ENCODE measurements at places on chromosomes 4 and X.

GRCh38 chr4:21655031-21655430 is 293.5 kb downstream of the KCNIP4 start:
- no peak for DNase-seq

DNA sequence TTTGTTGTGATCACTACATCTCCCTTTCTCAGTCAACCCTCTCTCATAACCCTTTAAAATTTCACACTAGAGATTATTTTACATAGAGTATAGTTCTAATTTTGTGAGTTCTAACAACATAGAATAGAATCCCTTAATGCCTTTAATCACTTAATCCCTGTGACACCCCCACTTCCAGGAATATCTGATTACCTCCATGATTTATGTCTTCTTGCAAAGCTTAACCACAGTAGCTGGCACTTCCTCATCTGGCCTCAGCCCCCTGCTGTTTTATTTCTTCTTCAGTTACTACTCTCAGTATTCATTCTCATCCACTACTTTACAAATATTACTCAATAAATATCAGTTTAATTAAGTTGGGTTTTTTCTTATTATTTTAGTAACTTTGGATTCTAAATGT is 340.9 kb downstream of the CENPC start:
- DNase-seq: no peak

DNA sequence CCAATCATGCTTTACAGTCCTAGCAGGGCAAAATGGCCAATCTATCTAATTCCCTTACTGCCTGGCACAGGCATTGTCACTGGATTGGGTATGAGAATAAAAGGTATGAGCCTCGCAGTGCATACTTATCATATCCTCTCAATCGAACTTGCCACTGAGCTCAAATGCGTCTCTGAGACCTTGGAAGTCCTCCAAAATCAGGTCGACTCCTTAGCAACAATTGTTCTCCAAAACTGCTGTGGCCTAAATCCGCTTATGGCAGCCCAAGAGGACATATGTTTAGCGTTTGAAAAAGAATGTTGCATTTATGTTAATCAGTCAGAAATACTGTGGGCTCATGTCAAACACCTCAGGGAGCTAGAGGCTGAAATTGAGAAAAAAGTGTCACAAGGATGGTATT is 69.7 kb downstream of the SPIN4 start:
- DNase-seq: no peak

GRCh38 chr4:26355392-26356052 is 34.7 kb downstream of the RBPJ start:
- no peak for DNase-seq

DNA sequence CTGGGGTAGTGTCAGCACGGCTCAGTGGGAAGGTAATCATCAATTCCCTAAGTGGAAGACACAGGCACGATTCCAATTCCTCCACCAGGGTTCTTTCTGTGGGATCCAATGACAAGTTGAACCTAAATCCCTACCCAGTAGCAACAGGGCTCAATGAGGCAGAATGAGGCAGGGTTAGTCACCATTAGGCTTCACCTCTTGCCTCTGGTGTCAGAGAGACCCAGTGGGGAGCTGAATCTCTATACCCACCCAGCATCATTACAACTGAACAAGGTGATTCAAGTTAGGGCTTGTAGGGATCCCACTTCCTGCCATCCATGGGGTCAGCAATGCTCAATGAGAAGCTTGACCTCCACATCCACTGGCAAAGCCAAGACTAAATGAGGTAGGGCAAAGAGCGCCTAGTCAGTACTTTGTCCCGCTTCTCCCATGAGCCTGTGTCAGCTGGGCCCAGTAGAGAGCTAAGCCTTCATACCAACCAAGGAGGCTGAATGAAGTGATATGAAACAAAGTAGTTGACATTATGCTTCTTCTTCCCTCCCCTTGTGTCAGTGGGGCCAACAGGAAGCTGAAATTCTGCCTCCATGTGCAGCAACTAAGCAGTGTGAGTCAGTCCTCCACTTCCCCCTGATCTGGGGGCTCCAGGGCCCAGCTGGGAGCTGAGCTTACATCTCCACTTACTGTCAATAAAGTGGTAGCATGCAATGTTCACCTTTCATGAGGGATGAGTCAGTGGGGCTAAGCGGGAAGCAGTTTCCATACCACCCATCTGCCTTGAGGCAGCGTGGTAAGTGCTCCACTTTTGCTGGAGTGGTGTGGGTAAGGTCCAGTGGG is 36.4 kb upstream of the RBM41 start:
- peak; percentile 38 for DNase-seq

DNA sequence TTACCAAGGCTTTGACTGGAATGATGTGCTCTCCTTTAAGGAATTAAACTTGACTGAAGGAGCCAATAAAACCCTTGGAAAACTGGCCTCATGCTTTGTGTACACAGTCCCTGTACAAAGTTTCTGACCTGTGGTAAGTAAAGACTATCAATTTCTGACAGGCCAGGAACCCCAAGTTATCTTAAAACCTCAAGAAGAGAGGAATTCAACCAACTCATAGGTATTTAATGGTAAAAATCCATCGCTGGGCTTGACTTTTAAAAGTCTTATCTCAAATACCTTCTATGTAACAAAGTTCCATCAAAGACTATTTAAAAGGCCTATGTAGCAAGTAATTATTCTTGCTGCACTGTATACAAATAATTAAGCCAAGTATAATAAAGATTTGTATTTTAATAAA is 103.7 kb upstream of the TENT5D start:
- DNase-seq: no peak

DNA sequence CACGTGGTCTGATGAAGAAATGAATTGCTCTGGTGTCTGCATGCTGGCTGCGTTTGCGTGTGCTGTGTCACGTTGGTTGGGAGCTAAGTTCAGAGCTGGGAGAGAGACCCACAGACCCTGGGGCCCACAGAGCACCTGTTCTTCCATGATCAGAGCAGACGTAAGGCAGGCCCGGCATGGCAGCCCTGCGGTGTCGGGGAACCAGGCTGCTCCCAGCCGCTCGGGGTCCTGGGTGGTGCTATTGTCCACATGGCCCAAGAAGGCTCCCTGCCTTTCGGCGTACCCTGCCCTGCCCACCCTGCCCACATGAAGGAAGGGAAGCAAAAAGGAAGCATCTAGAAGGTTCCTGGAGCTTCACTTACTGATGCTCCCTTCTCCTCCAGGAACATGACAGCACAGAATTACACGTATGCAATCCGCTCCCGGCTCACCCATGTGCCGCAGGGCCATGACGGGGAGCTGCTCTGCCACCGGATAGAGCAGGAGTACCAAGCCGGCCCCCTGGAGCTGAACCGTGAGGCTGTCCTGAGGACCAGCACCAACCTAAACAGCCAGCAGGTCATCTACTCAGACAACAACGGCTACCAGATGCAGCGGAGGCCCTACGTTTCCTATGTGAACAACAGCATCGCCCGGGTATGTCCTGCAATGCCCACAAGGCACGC is 30.9 kb upstream of the MRFAP1 start:
- DNase-seq: no peak

GRCh38 chr4:168540086-168540485 is 43.2 kb downstream of the PALLD start:
- no peak for DNase-seq

GRCh38 chrX:149877636-149878035 is 3.3 kb upstream of the MAGEA8 start:
- no peak for DNase-seq

DNA sequence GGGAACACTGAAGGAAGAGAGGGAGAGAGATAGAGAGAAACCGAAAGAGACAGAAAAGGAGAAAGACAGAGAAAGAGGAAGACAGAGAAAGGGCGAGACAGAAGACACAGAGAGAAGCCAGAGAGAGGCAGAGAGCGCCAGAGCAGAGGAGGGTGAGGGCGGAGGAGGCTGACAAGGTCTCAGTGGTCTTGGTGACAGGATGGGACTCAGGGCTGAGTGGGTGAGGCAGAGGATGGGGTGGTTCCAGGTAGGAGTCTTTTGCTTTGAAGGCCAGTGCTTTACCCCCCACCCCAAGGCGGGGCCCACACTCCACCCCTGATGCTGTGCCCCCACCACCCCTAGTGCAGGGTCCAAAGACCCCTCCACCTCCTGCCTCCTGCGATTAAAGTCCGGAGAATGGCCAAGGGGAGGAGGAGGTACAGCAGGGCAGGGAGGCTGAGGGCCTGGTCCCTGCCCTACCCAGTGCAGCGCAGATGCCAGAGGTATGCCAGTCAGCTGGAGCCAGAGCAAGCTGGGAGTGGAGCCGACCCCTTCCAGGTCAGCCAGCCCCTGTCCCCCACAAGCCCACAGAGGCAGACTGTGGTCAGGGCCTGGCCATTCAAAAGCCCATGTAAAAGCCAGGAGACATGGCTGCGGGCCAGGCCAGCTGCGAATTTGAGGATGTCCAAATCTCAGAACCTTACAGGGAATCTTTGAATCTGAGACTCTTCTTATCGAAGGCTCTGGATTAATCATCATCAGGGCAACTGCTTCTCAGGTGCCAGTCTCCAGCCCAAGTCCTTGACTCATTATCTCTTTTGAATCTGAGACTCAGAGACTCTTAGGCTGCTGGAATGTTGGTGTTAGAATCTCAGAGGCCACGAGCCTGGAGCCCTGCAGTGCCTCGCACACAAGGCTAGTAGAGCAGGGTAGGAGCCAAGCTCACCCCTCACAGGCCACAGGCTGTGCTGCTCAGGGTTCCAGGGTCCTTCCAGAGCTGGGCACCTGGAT is 758 bp downstream of the IQSEC2 start:
- no peak for DNase-seq

GRCh38 chr4:48093991-48094416 is 40.0 kb downstream of the TXK start:
- no peak for DNase-seq

- DNase-seq: no peak
Observed at GRCh38 chrX:82764521-82764920, 743.6 kb upstream of the POU3F4 start.

GRCh38 chr4:152342293-152342692 is 193.6 kb downstream of the FBXW7 start:
- DNase-seq: no peak

DNA sequence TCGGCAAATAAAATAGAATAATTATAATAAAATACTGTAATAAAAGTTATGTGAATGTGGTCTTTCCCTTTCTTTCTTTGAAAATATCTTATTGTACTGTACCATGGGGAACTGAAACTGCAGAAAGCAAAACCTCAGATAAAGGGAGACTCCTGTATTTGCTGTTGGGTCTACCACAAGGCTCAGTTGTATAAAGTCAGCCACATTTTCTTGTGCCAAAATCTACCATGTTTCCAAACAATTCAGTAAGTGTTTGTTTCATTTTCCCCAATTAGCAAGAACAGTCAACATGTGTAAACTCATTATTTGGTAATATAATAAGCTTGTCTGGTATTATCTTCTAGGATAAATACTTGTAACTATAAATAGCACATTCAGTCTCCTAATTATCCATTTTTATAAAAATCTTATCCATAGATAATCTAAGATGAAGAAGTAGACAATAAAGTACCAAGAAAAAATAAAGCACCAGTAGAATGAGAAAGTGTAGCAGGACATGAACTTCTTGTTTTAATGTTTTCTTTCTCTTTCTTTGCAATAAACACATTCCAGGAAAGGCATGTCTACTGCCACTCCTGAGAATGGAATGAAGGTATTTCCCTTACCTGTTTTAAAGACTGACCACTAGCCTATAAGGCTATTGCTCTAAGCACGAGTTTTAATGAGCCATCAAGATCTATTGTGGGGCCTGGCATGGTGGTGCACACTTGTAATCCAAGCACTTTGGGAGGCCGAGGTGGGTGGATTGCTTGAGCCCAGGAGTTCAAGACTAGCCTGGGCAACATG is 15.0 kb upstream of the OTUD4 start:
- no peak for DNase-seq

- DNase-seq: no peak
Observed at GRCh38 chrX:72238183-72238582, 644 bp downstream of the ERCC6L start.

DNA sequence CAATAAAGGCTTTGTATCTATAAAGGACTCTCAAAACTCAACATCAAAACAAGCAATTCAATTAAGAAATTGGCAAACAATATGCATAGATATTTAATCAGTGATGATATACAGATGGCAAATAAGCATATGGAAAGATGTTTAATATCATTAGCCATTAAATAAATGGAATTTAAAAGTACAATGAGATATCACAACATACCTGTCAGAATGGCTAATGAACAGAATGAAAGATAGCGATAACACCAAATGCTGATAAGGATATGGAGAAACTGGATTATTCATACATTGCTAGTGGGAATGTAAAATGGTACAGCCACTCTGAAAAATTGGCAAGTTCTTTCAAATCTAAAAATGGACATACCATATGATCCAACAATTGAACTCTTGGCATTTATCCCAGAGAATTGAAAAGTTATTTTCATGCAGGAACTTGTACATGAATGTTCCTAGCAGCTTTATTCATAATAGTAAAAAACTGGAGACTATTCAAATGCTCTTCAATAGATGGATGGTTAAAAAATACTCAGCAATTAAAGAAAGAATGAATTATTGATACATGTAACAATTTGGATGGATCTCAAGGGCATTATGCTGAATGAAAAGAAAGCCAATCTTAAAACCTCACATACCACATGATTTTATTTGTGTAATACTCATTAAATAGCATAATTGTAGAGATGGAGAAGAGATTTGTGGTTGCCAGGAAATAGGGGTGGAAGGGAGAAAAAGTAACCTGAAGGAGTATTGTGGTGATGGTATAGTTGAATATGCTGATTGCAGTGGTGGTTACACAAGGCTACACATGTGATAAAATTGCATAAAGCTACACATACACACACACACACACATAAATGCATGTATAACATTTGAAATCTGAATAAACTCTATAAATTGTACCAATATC is 45.9 kb upstream of the ALG13 start:
- DNase-seq: no peak

DNA sequence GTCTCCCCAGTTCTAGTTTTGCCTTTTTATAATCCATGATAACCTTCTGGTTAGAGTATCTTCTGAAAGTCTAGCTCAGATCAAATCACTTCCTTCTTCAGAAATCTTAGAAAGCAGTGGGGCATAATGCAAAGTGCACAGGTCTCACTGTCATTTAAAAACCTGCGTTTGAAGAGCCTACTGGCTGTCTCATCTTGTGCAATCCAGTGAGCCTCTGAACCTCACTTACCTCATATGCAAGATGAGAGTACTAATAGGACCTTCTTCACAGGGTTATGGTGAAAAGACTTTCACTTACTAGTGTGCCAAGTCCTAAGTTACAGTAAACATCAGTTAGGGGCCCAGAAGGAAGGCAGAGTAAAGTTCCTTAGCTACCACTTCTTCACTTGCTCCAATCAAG is 131.4 kb downstream of the ENOX2 start:
- no peak for DNase-seq

- DNase-seq: peak; percentile 47
Observed at GRCh38 chrX:20378233-20378920, 111.7 kb upstream of the RPS6KA3 start.

DNA sequence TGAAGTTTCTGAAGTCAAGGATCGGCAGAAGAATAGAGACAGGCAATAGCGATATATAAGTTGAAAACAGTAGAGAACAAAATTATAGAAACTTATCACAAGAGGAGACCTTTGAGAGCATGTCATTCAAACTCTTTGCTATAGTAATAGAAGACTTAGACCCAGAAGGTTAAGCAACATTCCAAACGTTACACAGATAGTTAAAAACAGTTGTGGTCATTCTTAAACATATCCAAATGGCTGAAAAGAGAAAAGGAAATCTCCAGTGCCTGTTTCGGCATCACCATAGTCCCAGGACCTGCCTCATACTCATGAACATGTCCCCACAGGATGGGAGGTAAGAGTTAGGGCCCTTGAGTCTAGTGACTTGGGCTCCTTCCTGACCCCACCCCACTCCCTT is 258.1 kb upstream of the NOCT start:
- DNase-seq: no peak

GRCh38 chr4:185965426-185966384 is 103.3 kb upstream of the TLR3 start:
- DNase-seq: no peak
